ENCODE measurements at places on chromosomes 11 and 22. TPM values are rescaled to one million over a fixed set of nuclear protein-coding genes. Genes with fewer than 3 reads are reported as not detected.

MS4A15 gene
- total RNA-seq: 0.52 TPM

THAP7 gene
- 41.3 TPM for total RNA-seq

BIRC2 gene
- 40.3 TPM for total RNA-seq

ABCC8 gene
- 0.63 TPM for total RNA-seq

YWHAH gene
- total RNA-seq: 232 TPM

CASP5 gene
- total RNA-seq: not detected

KCNE3 gene
- 9.6 TPM for total RNA-seq

DNA sequence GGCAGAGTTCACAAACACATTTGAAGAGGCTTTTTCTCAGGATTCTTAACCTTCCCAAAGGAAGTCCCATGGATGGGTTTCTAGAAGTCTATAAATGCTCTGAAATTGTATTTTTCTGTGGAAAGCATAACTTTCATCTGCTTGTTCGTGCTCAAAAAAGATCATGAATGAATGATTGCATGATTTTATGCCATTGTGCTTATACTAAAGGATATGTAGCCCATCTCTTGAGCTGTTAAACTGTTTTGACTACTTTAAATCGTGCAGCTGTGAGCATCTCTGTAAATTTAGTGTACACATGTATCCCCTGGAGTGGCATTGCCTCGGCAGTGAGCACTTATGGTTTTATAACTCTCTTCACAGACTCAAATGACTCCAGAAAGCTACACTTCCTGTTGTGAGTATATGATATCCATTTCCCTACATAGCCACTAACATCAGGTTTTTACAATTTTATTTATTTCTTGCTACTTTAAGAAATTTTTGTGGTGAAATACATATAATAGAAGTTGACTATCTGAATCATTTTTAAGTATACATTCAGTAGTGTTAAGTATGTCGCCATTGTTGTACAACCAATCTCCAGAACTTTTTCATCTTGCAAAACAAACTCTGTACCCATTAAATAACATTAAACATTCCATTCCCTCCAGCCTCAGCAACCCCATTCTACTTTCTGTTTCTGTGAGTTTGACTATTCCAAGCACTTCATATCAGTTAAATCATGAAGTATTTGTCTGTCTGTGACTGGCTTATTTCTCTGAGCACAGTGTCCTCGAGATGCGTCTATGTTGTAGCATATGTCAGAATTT, 8.0 kb downstream of the NEAT1 start:
- peaks cover 93% of the 10 kb centered on the region for H3K4me1 ChIP-seq
- peaks cover 47% of the 10 kb centered on the region for H3K36me3 ChIP-seq
- H3K27ac ChIP-seq: peak overlapping the region; percentile 97

GRCh38 chr22:48908547-48908946, 919.1 kb downstream of the BRD1 start:
- H3K4me3 ChIP-seq: no peak overlapping the region
- H3K27ac ChIP-seq: no peak overlapping the region
- no peaks in the 10 kb centered on the region for H3K36me3 ChIP-seq
- H3K4me1 ChIP-seq: no peaks in the 10 kb centered on the region

- H3K4me1 ChIP-seq: no peaks in the 10 kb centered on the region
- no peak for DNase-seq
- H3K27ac ChIP-seq: no peak overlapping the region
- H3K27me3 ChIP-seq: no peaks in the 10 kb centered on the region
Measured at GRCh38 chr11:29025001-29025400, 916.8 kb downstream of the METTL15 start.

DNA sequence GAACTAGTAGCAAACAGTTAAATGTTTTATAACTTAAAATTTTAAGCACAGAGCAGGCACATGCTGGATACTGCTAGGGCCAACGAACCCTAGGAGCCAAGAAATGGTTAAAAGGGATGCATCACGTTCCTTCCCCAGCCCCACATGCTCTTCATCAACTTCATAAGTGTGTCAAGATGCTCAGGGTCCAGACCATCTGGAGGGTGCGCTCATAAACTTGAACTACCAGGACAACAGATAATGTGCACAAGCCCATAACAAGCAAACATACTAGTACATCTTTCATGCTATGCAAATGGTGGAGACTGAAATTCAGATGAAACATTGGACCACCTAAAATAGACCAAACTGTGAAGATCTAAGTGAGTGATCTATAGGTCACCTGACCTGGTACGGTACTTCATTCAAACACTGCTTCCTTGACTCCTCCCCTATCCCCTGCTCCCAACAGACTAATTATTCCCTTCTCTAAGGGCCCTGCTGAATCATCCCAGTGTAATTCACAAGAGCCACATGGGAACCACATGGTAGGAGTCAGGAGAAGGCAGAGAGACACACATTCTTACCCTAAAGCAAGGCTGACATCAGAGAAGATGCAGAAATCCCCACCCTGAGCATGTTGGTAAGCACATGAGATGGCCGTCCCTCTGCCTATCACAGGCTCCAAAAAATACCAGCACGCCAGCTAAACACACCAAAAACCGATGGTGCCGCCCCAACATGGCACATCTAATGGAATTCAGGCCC, 83.9 kb downstream of the ETS1 start:
- peaks cover 98% of the 10 kb centered on the region for H3K4me1 ChIP-seq
- peak overlapping the region; percentile 76 for H3K27ac ChIP-seq
- H3K27me3 ChIP-seq: no peaks in the 10 kb centered on the region
- DNase-seq: no peak

- peak overlapping the region; percentile 75 for H3K27ac ChIP-seq
- H3K4me1 ChIP-seq: peaks cover 77% of the 10 kb centered on the region
- no peaks in the 10 kb centered on the region for H3K36me3 ChIP-seq
- no peak for DNase-seq
- no peak overlapping the region for H3K4me3 ChIP-seq
- H3K27me3 ChIP-seq: no peaks in the 10 kb centered on the region
Measured at GRCh38 chr22:17945888-17946648, 78.3 kb downstream of the MICAL3 start.

DNA sequence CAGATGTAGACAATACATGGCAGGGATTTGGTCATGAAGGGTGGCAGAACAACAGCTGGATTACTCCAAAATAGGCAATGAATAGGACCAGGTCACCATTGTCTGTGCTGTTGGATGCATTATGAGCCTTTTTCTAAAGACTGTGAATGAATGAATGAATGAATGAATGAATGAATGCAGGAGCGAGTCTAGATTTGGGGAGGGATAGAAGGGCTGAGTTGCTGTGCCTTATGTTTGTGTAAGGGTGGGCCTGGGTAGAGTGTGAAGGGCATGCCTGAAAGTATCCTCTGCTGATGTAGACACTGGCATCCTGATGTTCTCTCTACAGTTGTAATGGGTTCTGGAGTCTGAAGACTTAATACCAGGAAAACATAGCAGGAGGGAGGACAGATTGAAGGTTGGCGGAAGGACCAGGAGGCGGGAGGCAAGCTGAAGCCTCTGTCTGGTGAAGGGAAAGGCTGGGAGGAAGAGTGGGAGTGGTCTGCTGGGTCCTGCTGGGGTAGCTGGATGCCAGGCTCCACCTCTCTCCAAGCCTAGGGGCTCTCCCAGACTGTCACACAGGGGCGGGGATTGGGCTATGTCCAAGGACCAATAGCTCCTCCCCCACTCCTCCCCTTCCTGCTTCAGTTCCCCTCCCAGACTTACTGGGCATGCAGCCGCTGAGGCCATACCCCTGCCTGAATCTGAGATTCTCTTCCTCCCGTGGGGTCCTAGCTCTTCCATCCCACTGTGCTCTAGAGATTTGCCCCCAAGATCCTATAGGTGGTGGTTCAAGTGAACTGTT, 4.8 kb downstream of the TRIM3 start:
- peak; percentile 96 for DNase-seq
- H3K27ac ChIP-seq: peak overlapping the region; percentile 57
- no peak overlapping the region for H3K4me3 ChIP-seq
- no peaks in the 10 kb centered on the region for H3K27me3 ChIP-seq

DNA sequence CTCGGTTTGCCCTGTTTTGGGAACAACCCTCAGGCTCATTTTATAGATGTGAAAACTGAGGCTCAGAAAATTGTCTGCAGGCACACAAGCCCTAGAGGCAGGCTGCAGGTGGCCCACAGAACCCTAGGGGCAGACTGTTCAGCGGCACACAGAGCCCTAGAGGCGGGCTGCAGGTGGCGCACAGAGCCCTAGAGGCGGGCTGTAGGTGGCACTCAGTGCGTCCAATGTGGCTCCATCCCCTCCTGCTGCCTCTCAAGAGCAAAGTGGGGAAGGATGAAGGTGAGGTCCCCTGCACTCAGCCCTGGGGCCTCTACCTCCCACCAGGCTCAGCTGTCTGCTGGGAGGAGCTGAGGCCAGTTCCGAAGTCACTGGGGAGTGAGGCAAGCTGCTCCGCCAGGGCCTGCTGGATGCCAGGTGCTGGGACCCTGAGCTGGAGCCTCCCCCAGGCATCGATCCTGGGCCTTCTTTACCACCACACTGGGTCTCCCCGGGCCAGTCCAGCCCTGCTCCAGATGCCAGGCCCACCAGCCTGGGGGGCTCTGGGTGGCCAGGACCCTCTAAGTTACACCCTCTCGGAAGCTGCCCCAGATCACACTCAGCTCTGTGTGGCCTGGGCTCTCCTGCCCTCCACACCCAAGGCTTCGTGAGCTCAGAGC, 2.3 kb downstream of the ACY3 start:
- H3K36me3 ChIP-seq: no peaks in the 10 kb centered on the region
- H3K27me3 ChIP-seq: peaks cover 62% of the 10 kb centered on the region
- no peak overlapping the region for H3K27ac ChIP-seq

- peaks cover 90% of the 10 kb centered on the region for H3K36me3 ChIP-seq
- no peak for DNase-seq
- H3K27ac ChIP-seq: no peak overlapping the region
- peaks cover 25% of the 10 kb centered on the region for H3K4me1 ChIP-seq
- no peak overlapping the region for H3K4me3 ChIP-seq
Measured at GRCh38 chr22:20111689-20112622, 3.9 kb upstream of the RANBP1 start.
